Activated T-helper 1 cell treated with anti-CD3 and anti-CD28 coated beads, Interleukin-2, amount 50 U/mL, for 16 hours (primary cell): ENCODE measurements at places on chromosomes 3 and 15.

- DNase-seq = no peak
Measured at GRCh38 chr15:64349375-64349774, 6.6 kb downstream of the CSNK1G1 start.

DNA sequence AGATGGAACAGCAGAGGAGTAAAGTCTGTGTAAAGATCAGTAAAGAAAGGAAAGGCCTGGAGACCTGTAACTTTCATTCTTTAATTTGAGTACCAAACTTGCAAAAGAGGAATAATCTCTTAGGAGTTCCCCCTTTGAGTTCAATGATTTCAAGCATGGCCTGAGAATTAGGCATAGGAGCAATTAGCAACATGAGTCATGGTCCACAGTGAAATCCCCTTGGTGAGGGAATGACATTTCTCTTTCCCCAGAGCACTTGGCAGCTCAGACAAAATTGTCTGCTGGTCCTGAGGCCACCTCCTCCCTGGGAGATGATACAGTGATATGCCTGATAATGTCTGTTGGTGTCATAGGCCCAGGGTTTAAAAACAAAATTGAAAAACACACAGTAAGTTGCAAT is 81.4 kb upstream of the CRBN start:
- no peak for DNase-seq

DNA sequence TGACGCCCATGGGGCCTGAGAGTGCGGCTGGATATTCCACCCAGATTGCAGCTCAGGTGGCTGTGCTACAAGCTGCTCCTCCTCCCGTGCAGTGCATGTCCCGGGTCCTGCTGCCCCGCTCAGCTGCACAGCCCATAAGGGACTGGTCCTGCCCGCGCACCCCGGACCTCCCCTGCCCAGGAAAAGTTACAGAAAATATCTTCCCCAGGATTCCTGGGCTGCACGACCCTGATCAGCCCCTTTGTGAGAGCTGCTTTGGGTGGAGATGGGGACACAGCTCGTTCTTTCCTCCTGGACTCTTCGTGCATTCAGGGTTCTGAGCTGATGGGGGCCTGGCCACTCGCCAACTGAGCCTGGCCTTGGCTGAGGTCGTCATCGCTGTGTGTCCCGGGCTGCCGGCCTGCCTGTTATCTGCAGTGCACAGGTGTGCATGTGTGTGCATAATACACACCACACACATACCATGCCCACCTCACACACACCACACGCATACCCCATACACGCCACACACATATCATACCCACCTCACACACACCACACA is 28.8 kb downstream of the APBA2 start:
- DNase-seq = no peak

DNA sequence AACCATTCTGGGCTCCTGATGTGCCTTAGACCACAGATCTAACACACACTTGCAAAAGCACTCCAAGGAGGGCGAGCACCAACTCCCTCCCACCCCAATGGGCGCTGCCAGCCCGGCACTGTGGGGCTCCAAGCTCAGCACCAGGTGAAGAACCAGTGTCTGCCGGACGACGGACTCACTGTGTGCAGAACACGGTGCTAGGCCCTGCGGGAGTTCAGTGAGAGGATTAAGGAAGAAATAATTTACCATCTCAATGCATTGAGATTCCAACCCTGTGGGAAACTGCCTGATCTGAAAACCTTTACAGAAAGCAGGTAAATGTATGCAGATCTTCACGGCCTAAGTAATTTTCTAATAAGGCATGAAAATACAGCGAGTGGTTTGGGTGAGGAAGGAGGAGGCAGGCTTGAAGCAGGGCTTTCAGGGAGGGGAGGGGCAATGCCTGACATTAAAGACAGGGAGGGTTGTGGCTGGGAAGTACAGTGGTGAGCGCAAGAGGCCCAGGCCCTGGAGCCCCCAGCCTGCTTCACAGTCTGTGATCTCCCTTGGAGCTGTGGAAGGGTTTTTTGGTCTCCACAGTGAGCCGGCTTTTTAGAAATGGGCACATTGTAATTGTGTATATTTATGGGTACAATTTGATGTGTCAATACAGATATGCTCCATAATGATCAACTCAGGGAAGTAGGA is 35.6 kb upstream of the CHRNB4 start:
- DNase-seq = no peak

DNA sequence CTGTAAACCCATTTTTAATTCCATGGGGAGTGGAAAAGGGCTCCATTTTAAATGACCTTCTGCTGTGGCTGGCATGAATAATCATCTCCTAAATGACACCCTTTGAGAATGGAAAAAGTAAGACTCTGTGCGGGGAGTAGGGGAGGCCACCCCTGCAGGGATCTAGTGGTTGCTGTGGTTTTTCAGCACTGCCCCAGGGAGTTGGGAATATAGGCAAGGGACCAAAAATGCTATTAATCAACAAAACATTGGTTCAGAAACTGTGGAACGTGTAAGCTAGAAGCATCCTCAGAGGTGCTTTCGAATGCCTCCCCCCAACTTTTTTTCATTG is 30.1 kb upstream of the ADAMTS7 start:
- DNase-seq = no peak

DNA sequence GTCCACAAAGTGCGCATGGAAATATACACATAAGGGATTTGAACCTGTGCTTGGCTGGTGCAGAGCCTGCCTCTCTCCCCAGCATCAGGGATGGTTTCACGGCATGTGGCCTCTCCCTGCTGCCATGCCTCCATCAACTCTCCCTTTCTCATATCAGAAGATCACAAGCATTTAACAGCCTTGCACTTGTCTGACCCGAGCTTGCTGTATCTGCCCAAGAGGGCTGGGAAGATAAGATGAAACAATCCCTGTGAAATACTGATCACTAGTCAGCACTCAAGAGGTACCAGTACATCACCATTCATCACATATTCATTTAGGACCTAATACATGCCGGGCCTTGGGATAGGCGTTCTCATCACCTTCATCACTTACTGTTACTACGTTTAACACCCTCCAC is 107.6 kb upstream of the ARHGEF3 start:
- no peak for DNase-seq

GRCh38 chr3:5321666-5322340 is 134.3 kb downstream of the EDEM1 start:
- no peak for DNase-seq

DNA sequence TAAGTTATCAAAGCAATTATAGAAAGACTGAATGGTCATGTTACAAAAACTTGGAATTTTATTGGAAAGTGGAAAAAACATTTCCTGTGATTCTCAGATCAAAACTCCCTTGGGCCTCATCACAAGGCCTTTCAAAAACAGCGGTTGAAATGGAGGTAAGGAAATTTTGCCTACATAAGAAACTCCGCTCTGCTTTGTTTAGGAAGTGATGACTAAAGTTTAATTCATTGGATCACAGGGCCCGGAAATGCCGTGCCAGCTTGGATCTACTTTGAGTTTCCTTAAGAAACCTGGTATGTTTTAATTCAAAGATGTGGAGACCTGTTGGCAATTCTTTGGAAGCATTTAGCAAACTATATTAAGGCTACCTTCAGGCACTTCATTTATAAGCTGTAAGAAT is 143.9 kb upstream of the MME start:
- no peak for DNase-seq

DNA sequence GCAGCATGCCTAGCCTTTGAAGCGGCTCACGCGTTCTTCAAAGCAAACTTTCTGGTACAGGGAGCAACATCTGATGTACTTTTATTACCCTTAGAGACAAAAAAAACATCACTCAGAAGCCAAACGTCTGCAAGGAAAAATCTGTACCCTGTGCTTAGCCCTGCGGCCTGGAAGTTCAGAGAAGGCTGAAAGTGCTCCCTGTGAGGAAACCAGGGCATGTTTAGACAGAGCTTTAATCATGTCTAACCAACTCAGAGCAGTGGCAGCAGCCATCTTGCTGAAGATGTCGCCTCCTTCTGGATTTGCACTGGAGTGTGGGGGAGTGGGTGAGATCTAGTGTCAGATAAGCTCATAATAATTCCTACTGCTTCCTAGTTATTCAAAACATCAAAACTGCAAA is 170.4 kb downstream of the P3H2 start:
- no peak for DNase-seq

DNA sequence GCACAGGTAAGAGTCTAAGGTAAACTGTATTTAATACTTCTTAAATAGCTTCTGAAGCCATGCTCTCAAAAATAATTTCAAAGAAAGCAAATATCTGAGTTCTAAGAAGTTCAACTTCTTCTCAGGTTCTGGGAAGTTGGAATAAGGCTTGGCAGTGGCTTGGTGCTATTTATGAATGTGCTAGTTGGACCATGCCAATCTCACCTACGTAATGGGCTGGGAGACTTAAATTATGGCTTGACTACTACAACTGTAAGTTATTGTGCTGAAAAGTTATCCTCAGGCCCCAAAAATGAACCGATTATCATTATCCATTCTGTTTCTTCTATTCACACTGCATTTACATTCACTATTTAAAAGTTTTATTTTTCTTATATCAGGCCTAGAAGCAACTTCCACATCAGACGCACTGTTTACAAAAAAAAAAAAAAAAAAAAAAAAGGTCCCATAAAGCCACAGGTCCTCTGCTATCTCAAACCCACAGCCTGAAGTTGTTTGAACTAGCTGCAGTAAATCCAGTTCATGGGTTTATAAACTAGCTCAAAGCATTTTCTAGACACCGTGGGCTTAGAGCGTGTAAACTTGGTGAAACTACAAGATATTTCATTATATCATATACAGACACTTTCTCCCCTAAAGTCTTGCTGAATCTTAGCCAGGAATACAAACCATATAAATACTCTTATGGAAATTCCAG is 3.4 kb downstream of the LRIG1 start:
- no peak for DNase-seq

DNA sequence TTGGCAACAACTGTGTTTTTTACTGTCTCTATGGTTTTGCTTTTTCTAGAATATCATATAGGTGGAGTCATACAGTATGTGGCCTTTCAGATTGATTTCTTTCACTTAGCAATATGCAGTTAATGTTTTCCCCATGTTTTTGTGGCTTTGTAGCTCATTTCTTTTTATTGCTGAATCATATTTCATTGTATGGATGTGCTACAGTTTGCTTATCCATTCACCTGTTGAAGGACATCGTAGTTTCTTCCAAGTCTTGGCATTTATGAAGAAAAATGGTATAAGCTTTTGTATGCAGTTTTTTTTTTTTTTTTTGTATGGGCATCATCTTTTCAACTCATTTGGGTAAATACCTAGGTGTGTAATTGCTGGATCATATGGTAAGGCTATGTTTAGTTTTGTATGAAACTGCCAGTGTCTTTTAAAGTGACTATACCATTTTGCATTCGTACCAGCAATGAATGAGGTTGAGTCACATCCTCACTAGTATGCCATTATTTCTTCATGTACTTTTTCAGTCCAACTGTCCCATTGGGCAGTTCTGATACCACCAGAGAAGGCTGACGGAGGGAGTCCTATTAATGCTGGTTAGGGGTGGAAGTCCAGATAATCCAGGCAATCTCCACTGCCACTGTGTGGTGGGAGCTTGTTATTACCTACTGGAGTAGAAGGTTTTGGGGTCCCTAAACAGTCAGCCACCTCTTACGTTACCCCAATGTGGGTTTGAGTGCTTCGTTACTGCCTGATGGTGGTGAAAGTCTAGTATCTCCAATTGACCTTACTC is 210.5 kb downstream of the DOCK3 start:
- no peak for DNase-seq

GRCh38 chr3:172103724-172104123 is 64.3 kb downstream of the FNDC3B start:
- no peak for DNase-seq

- no peak for DNase-seq
Measured at GRCh38 chr15:36880224-36880912, 220.0 kb downstream of the MEIS2 start.

GRCh38 chr3:54832876-54833275 is 95.0 kb downstream of the LRTM1 start:
- DNase-seq = no peak

DNA sequence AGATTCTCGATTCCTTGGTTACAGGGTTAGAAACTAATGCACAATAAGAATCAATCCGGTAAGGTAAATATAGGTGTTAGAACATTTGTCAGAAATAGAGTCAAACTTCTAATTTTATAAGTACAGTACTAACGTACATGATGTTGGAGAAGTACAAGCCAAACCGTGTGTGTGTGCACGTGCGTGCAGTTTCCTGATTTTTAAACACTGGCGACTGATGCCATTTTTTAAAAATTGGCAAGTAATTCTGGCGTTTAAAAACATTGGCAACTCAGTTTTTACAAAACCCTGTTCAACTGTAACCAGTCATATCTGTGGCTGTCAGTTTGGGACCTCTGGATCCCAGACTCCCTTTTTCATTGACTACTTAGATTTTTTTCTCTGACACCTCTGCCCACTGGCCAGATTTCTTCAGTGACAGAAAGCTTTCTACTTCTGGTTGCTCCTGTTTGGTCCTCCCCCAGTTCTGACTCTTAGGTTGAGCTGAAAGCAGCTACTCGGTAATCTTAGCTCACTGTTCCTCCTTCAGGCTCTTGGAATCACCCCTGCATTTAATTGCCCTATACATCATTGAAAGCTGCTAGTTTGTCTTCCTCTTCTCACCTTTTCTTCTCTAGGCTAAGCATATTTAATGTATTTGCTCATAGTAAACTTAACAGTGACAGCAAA is 843 bp downstream of the ATG7 start:
- no peak for DNase-seq

- no peak for DNase-seq
Measured at GRCh38 chr3:72319194-72320094, 528.8 kb downstream of the SHQ1 start.

DNA sequence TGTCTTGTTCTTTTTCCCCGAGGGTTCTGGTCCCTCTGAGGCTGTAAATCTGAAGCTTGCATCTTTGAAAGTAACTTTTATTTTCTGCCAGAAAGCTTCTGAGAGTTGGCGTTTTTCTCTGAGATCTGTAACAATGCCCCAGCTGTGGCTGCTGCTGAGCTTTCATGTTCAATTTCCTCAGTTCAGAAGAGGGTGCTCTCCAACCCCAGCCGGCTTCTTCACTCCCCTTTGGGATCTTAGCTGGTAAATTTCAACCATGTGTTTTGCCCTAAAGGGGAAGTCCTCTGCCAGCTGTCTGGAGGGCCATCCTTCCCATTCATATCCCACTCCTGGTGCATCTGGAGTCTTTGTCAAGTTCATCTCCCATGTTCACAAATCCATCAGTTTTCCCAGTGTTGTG is 18.3 kb upstream of the CFAP100 start:
- DNase-seq = no peak

GRCh38 chr15:35087759-35088158 is 2.7 kb upstream of the NANOGP8 start:
- no peak for DNase-seq

DNA sequence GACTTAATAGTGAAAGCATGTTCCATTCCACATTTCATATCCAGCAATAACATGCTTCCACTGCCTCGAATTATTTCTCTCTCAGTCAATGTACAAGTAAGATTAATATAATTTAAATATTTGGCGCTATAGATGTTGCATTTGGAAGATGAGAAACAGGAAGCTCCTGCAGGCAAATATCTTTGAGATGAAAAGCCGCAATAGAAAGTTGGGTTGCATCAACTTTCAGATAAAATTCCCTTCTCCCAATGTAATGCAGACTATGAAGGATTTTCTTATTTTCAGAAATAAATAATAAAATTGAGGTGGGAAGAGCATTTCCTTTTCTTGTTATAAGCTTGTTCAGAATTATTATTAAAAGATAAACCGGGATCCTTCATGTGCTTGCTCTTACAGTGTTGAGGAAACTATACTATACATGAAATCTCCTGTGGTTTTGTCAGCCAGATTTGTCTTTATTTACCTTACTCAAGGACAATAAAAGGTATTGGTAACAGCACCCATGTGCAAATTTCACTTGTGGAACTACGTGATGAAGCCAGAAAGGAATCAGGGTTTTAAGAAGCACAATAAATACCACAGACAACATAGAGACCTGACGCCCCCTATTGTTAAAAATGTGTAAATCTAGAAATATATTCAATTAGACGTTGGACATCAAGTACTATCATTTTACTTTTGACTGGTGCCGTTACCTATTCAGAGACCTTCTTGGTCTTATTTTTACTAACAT is 307.0 kb downstream of the ARPP21 start:
- no peak for DNase-seq
